SJSA1 (cell line): ENCODE measurements at places on chromosomes 11 and 22.

DNA sequence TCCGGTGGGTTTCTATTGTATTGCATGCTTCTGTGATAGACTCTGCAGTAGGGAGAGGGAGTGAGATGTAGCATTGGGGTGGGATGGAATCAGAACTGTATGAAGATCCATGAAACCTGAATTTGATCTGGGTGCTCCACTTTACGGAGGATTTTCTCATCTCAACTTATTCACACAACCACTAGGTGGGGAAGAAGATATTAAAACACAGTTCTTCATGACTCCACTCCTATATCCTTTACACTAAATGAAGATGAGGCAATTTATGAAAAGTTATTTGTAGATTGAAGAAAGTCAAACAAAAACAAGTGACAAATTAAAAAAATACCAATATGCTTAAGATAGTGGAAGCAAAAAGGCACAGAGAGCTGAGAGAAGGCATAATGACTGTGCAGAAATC, 92.6 kb upstream of the PDGFD start:
- no peak for DNase-seq

DNA sequence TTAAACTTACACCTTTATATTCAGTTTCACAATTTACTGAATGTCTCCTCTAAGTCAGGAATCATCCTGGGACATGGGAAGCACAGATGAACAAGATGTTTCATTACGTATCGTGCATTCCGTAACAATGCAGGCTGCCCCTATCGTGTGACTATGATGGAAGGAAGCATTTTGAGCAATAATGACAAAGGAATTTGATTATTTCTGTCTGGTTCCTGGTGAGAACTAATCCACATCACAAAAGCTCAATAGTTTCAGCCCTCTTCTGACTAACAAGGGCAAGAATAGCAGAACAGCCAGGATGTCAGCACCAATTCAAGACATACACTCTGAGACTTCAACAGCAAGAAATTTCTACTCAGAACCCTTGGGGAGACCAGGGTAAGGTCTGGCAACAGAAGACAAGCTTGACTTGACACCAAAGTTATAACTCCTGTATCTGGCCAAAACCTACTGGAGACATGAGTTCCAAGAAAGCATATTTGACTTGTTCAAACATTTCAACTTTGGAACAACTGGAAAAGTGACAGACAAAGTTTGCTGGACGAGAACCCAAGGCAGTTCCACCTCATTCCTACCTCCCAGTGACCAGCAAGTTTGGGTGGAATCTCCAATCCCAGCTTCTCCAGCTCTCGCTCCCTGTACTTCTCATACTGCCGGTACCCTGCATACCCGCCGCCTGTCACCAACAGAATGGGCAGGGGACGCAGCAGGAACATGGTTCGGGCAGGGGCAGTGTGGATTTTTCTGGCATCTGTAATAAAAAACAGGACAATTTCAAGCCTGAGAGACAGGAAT, 14.3 kb downstream of the PISD start:
- peak; percentile 41 for DNase-seq

DNA sequence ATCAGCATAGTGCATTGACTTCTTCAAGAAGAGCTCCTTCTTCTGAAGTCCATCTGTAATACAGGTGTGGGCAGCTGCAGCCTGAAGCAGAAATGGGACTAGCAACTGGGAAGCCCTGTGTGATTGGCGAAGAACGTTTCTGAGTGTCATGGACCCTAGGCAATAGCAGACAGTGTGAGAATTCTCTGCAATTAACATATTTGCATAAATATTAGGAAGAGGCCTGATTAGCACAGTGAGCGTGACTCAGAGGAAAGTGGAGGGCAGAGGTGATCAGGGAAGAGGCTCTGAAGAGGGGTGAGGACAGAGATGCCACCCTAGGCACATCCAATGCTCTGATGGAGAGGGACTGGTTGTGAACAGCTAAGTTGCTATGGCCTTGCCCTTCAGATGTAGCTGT, 171.2 kb upstream of the ZBED5 start:
- DNase-seq, result no peak

- DNase-seq, result peak; percentile 56
These were observed 10.0 kb upstream of the MFRP start for GRCh38 chr11:119356349-119357031.

- no peak for DNase-seq
These were observed 277.5 kb upstream of the API5 start for GRCh38 chr11:43034341-43034740.

- no peak for DNase-seq
These were observed 31.1 kb downstream of the FADS3 start for GRCh38 chr11:61860054-61860903.

DNA sequence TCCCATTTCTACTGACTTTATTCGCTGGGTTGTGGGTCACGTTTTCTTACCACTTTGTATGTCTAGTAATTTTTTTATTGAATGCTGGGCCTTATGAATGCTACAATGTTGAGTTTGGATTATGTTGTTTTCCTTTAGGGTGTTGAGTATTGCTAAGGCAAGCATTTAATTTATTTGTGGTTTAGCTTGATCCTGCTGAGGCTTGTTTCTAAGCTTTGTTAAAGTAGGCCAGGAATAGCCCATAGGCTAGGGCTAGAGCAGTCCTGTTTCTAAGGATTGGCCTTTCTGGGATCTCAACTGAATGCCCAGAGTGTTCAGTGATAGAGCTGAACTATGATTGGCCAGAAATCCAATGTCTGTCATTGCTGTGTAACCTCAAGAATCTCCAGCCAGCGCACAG, 56.1 kb upstream of the LDLRAD3 start:
- no peak for DNase-seq

DNA sequence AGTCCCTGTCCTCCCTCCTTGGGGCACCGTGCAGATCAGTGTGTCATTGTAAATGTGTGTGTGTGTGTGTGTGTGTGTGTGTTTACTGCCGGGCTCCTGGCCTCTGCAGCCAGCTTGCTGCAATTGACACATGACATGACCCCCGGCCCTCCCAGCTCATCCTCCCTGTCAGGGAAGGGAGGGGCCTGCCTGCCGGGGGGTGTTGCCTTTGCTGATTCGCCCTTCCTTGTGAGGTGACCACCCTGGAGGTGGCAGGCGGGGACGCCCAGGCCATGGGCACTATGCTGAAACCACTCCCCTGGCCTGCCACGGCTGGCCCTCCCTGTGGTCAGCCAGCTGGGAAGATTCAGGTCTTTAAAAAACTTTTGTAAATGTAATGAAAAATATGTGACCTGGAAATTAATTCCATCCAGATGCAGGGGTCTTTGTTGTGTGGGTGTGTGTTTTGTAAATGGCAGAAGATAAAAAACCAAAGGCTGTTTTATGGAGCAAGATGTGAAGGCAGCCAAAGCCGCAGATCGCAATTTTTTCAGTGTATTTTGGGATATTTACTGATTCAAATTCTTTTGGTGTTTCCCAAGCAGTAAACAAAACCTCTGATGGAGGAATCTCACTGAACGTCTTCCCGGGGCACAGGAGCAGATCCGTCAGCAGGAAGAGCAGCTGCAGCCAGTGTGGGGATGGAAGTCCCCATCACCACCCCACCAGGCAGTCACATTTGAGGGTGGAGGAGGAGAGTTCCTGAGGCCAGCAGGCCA, 23.2 kb downstream of the SHISAL1 start:
- DNase-seq, result peak; percentile 78

DNA sequence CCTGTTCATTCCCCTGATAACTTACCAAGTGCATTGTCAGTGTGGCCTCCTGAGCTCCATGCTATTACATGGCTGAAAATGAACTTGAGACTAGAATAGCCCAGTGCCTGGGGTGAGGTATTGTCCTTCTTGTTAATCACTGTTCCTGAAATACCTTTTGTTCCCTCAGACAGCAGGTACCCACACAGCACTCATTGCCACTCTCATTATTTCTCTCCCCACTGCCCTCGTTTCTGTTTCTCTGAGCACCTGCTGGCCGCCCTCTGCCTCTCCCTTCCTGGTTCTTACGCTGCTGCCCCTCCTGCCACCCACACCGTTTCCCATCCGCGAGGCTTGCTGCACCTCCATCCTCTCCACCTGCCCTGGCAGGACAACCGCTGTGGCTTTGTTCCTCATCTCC, 36.9 kb upstream of the RAB1B start:
- DNase-seq, result no peak

- no peak for DNase-seq
These were observed 44.2 kb downstream of the TMEM123 start for GRCh38 chr11:102408339-102408738.

DNA sequence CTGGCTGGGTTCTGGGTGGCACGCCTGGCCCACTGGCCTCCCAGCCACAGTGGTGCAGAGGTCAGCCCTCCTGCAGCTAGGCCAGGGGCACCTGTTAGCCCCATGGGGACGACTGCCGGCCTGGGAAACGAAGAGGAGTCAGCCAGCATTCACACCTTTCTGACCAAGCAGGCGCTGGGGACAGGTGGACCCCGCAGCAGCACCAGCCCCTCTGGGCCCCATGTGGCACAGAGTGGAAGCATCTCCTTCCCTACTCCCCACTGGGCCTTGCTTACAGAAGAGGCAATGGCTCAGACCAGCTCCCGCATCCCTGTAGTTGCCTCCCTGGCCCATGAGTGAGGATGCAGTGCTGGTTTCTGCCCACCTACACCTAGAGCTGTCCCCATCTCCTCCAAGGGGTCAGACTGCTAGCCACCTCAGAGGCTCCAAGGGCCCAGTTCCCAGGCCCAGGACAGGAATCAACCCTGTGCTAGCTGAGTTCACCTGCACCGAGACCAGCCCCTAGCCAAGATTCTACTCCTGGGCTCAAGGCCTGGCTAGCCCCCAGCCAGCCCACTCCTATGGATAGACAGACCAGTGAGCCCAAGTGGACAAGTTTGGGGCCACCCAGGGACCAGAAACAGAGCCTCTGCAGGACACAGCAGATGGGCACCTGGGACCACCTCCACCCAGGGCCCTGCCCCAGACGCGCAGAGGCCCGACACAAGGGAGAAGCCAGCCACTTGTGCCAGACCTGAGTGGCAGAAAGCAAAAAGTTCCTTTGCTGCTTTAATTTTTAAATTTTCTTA, 27.7 kb upstream of the TXNRD2 start:
- no peak for DNase-seq

GRCh38 chr11:2989006-2989405, 3.1 kb downstream of the NAP1L4 start:
- DNase-seq, result no peak

- no peak for DNase-seq
These were observed 103.8 kb downstream of the MORC2 start for GRCh38 chr22:30864441-30865420.
